ENCODE measurements at places on chromosomes 2 and 18. TPM values are rescaled to one million over a fixed set of nuclear protein-coding genes. Genes with fewer than 3 reads are reported as not detected.
A peak's percentile ranks its signal among the peaks of the same experiment; 100 is the strongest.

GALR1 gene
- 0.07 TPM for total RNA-seq

DNA sequence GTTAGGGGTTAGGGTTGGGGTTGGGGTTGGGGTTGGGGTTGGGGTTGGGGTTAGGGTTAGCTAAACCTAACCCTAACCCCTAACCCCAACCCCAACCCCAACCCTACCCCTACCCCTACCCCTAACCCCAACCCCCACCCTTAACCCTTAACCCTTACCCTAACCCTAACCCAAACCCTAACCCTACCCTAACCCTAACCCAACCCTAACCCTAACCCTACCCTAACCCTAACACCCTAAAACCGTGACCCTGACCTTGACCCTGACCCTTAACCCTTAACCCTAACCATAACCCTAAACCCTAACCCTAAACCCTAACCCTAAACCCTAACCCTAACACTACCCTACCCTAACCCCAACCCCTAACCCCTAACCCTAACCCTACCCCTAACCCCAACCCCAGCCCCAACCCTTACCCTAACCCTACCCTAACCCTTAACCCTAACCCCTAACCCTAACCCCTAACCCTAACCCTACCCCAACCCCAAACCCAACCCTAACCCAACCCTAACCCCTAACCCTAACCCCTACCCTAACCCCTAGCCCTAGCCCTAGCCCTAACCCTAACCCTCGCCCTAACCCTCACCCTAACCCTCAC lies 24.1 kb upstream of the RABL2A start:
- no peak for DNase-seq

- DNase-seq, result no peak
Measured at GRCh38 chr18:50080316-50080715, 114.6 kb downstream of the MYO5B start.

DNA sequence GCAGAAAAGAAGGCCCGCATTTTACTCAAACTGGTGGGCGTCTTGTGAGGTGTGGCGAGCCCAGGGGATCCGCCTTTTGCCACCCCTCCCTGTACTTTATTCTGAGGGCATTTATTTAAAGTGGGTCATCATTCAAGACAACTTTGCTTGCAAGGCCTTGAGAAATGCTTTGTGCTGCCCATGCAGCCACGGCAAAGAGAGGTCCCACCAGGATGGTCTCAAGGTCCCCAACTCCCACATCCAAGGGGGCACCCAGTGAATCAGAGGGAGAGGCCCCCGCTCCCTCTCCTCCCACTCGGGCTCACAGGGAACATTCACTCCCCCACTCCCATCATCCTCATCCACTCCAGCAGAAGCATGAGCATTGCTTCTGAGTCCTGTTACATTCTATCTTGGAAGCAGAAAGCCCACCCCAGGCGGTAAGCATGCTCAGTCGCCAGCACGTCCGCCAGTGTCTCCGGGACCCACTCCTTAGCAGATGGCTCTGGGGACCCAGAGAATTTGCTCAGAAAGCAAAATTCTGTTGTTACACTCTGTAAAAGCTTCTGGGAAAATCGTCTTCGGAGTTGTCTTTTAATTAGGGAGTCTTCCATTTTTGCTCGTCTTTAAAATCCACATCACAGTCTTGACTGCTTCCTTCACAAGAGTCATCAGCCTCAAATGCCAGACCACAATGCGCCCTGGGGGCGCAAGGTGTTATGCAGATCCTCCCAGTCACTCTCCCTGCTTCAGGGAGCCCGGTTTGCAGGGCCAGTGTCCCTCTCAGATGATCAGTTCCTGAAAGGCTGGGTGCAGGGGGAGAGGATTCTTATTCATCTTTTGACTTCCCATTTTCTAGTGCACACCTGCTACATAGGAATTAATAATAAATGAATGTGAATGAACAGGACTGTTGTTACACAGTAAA lies 99.4 kb upstream of the NCK2 start:
- no peak for DNase-seq

- DNase-seq, result no peak
Measured at GRCh38 chr18:53629337-53629736, 595.1 kb downstream of the MBD2 start.

- DNase-seq, result no peak
Measured at GRCh38 chr2:175630280-175631244, 371.5 kb downstream of the LNPK start.

GRCh38 chr2:54512663-54513362 lies 56.7 kb downstream of the SPTBN1 start:
- no peak for DNase-seq

ZNF892 gene
- total RNA-seq, result 7.2 TPM

DNA sequence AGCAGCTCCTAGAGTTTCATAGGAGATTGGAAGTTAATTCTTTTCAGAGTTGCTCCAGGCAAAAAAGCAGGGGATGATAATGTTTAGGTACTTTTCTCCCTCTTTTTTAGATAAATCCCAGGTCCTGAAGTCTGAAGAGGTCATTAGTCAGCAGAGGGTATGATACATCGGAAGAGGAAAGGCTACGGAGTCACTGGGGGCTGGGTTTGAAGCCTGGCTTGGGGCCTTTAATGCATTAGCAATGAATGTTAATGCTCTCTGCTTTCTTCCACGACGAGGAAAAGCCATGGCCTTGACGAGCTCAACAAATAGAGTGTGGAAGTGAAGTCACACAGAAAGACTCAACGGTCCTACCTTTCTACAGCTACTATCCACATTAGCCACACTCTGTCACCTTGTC lies 235.1 kb downstream of the NCKAP5 start:
- DNase-seq, result no peak

- no peak for DNase-seq
Measured at GRCh38 chr18:21741562-21742314, 1.1 kb downstream of the MIB1 start.

CPLX4 gene
- not detected for total RNA-seq

PCARE gene
- total RNA-seq, result not detected

MRPS5 gene
- total RNA-seq, result 67.6 TPM

DNA sequence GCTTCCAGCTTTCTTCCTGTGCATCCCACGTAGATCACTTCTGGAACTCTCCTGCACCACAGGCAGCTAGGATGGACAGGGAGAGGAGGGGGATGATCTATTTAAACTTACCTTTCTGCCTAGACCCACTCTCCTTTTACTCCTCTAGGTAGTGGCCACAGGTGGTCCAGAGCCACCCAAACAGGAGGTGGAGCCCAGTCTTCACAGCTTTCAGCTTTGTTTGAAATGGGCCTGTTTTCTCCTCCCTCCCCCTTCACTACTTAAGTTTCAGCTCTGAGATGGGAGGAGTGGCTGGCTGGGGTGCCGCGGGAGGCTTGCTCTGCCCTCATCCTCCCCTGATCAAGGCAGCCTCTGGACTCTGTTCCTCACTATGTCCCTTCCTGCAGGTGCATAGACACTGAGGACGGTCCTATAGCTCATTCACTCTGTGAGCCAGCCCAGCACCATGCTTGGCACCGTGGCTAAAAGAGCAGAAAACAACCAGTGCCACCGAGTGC lies 12.6 kb upstream of the CELF4 start:
- DNase-seq, result no peak

DNA sequence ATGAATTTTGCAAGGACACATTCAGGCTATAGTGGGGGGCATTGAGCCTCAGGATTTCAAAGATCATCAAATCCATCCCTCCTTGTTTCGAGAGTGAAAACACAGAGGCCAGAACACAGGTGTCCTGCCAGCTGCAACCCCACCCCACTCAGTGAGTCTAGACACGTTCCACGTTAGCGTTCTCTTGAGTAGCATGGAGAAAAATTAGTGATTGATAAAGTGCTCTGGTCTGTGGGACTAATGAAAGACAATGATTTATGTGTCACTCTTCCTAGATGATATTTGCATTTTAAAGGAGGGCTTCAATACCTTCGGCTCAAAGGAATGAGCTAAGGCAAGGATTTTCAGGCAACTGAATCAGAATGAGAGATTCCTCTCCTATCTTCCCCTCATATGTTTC lies 43.8 kb downstream of the SLC4A3 start:
- DNase-seq, result peak; percentile 8

DNA sequence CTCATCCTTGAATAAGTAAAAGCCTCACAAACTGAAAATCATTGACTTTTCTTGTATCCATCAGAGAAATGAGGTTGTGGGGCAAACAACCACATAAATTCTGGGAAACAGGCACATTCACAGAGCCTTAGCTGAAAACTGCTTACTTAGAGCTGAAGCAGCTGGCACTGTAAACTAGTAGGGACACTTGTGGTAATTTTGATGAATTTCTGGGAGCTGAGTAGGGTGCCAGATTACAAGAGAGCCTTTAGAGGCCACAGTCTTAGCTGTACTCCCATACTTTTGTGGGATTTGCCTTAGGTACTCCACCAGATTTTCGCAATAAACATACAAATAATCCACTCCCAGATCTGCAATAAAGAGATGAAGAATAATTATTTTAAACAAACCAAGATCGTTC lies 315.2 kb downstream of the TMX3 start:
- no peak for DNase-seq

CYS1 gene
- total RNA-seq, result 0.79 TPM

- no peak for DNase-seq
Measured at GRCh38 chr2:36616947-36617346, 19.0 kb upstream of the FEZ2 start.

GRCh38 chr2:20125616-20126015 lies 74.2 kb upstream of the LAPTM4A start:
- DNase-seq, result no peak

- no peak for DNase-seq
Measured at GRCh38 chr2:40101131-40101575, 322.1 kb upstream of the THUMPD2 start.

- no peak for DNase-seq
Measured at GRCh38 chr2:141522702-141523101, 608.1 kb downstream of the LRP1B start.

GRCh38 chr2:46257476-46257875 lies 39.7 kb upstream of the EPAS1 start:
- DNase-seq, result no peak

- no peak for DNase-seq
Measured at GRCh38 chr18:54742659-54743604, 85.3 kb upstream of the RAB27B start.

ESPNL gene
- total RNA-seq, result 0.12 TPM

- no peak for DNase-seq
Measured at GRCh38 chr18:75276818-75277609, 66.4 kb downstream of the TSHZ1 start.

DNA sequence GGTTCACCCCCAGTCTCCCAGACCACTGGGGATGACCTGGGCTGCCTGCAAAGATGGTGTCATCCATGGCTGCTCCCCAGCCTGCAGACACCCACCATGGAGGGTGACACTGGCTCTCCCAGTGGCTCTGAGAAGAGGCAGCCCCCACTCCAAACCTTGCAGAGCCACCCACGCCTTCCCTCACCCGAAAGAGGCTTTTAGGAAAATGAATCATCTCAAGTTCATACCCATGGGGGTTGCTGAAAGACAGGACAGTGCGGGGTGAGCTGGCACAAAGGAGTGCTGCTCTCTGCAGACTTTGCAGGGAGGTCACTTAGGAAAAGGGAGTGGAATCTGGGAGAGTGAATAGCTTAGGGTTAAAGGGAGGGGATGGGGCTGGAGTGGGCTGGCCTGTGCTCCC lies 36.4 kb downstream of the MPHOSPH10 start:
- DNase-seq, result no peak

CNTNAP5 gene
- 5.0 TPM for total RNA-seq
